ENCODE measurements at places on chromosomes 2 and 18.

DNA sequence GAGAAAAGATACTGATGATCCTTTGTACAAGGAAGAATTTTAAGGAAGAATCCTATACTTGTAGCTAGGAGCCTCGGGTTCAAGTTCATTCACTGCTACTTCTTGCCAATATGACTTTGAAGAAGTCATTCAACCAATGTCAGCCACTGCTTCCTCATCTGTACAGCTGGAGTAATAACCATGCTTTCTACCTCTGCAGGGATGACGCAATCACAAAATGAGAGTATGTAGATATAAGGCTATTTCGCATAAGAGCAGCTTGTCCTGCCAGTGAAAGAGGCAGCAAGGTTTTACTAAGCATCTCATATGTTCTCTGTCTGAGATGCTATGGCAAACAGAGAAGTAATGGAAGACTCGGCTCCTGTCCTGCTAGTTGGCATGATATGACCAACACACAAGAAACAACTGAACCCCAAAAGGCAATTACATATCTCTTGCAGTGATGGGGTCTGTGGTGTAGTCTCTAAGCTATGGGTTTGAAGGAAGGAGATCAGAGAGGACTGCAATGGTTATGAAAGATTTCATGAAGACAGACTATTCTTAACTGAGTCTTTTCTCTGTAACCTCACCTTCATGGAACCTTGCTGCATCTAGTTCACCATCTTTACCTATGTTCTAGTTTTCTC lies 9.2 kb downstream of the AAK1 start:
- no peak for DNase-seq

- no peak for DNase-seq
These were observed 133.6 kb downstream of the SP3 start for GRCh38 chr2:173831312-173832229.

- DNase-seq, result no peak
These were observed 90.4 kb upstream of the SLC35G4 start for GRCh38 chr18:11518788-11519685.

DNA sequence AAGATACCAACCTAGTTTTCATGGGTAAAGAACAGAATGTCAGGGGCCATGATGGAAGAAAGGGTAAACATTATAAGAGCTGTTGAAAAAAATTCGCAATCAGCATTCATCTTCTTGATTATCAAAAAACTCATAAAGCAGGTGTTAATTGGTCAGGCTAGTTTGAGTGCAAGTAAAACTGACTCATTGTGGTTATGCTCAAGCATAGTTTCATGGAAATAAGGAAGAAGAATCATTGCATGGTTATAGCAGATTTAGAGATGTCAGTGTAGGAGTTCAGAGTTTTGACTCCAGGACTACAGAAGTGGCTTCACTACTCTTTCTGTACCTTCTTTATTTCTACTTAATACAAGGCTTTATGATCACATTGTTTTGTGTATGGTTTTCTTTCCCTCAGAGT lies 26.9 kb upstream of the CDH19 start:
- DNase-seq, result no peak

DNA sequence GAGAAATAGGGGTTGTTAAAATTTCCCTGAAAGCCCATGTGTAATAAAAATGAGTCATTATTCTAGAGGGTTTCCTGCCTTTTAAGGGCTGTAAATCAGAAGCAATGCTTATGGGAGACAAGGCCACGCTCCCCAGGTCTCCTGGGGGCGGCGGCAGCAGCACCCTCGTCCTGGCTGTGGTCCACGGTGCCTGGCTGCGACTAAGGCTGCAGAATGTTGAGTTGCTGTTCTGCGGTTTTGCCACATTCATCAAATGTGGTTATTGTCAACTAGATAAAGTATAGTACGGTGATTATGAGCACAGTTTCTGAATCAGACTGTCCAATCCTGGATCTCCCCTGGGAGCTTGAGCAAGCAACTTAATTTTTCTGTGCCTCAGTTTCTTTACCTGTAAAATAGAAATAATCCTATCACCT lies 11.9 kb upstream of the AGFG1 start:
- no peak for DNase-seq

- DNase-seq, result no peak
These were observed 30.4 kb downstream of the RNF138 start for GRCh38 chr18:32122039-32122438.

DNA sequence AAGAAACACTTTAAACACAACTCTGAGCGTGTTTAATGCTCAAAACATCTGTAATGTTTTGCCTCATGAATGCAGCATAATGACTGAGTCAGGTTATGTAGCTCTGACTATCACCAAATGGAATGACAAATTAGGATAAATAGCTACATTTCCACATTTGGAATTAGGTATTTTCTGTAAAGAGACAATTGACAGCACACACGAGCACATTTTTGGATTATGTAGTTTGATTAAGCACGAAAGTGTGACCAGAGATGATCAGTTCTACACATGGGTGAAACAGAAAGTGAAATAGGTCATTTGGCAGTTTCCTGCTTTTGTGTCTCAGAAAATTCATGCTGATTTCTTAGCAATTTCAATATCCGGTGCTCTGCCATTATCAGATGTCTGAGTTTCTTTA lies 29.0 kb downstream of the LPIN1 start:
- DNase-seq, result no peak

DNA sequence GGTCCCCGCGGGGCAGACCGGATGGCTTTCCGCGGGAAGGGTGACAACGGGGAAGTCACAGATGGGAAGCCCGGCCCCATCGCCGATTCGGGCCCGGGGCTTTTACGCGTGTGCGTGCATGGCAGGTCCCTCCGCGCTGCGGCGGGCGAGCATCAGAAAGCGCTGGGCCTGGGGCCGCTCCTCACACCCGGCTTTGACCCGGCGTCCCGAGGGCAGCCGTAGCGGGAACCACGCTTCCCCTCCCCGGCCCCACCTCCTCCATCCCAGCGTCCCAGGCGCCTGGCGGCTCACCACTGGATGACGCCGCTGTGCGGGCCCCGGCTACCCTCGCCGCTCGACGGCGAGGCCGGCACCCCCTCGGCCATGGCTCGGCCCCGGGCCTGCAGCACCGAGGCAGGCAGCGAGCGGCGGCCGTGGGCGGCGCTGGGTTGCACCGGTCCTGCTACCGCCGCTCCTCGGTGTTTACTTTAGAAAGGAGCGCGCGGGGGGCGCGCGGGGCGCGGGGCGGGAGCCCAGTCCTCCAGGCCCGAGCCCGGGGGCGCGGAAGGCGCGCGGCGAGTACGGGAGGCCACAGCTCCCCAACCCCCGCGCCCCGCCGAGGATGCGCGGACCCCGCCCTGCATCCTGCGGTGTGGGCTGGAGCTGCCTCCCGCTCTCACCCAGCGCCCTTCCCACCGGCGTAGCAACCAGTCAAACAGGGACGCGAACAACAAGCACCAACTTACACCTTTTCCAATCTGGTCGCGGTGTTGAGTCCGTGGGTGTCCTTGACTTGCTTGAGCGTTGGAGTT lies 806 bp downstream of the RFX8 start:
- peak; percentile 21 for DNase-seq

DNA sequence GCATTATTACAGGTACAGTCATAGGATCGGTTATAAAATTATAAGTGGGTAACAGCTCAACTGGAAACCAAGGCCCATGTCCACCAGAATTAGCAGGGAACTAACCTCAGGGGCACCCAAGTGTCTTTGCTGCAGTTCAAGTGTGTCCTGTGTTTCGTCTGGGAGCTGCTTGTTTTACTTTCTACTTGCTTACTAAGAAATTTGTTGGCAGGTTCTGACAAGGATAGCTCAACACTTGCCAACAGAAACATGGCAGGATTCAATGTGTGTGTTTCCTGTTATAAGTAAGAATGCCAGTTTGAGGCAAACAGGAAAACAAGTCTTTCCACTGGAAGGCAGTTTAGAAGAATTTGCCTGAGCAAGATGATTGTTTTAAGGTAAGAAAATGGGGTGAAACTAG lies 104.5 kb downstream of the EPHA4 start:
- DNase-seq, result no peak

GRCh38 chr2:241777686-241778627 lies 1.3 kb downstream of the GAL3ST2 start:
- no peak for DNase-seq

DNA sequence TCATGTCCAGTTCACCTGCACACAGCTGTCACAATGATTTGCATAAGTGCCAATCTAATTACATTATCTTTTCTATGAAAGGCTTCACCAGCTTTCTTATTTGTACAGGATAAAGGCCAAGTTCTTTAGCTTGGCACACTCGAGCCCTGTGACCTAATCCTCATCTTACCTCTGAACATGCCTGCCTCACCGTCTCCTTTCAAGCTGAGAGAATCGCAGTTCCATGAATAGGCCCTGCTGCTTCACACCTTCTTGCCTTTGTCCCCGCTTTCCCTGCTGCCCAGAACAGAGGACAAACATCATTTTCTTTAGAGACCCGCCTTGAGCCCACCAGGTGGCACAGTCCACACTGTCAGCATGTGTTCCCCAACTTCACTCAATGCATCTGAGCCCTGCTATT lies 1094.7 kb downstream of the BCL11A start:
- no peak for DNase-seq

- no peak for DNase-seq
These were observed 11.7 kb downstream of the SH3YL1 start for GRCh38 chr2:252001-252602.

- DNase-seq, result peak; percentile 70
These were observed 179.0 kb downstream of the TRABD2A start for GRCh38 chr2:84701880-84702279.

GRCh38 chr18:32930695-32931301 lies 158.0 kb upstream of the KLHL14 start:
- peak; percentile 24 for DNase-seq

DNA sequence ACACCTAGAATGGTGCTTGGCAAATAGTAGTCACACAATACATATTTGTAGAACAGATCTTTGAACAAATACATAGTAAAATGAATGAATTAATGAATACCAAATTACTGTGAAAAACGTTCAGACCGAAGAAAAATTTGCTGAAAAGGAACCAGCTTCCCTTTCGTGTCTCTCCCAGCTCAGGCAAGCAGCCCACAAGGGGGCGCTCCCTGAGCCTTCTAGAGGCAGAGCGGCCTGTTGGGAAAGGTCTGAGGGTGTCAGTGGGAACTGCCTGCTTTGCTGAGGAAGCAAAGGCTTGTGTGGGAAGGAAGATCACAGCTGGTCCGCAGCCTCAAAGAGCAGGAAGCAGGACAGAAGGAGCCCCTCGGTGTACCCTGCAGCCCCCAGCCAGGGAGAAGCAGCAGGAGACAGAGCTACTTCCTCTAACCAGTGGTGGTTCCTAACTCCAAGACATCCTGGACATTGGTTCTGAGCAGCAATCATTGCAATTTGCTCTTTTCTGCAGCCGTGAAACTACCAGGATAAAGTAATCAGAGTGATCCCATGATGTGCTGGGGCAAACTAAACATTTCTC lies 231.1 kb downstream of the ANKRD30B start:
- DNase-seq, result no peak

GRCh38 chr2:20168048-20168726 lies 56.7 kb downstream of the SDC1 start:
- DNase-seq, result no peak

GRCh38 chr2:95333056-95333455 lies 35.9 kb downstream of the KCNIP3 start:
- DNase-seq, result no peak

- no peak for DNase-seq
These were observed 27.2 kb upstream of the KCNF1 start for GRCh38 chr2:10884574-10884975.

GRCh38 chr2:28594000-28594331 lies 98.1 kb downstream of the PLB1 start:
- DNase-seq, result no peak

DNA sequence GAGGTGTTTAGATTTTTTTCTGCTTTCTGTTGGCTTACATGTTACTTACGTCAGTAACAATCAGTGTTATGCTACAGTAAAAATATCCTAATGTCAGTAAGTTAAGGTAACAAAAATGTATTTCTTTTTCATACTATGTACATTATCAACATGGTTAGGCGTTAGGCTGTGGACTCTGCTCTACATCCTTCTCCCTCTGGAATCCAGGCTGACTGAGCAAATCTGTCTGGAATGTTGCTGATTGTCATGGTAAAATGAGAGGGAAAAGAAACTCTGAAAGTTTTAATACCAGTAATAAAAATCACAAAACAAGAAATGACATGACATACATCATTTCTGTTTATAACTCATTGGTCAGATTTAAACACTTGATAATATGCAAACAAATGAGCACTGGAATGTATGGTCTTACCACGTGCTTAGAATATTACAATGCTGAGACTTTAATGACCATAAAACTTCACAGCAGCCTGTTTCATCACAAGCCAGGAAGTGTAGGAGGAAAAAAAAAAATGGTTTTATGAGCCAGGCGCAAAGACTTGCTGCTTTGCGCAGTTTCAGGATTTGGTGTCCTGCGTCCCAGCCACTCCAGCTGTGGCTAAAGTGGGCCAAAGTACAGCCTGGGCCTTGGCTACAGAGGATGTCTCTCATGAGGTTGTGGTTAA lies 252.4 kb downstream of the FSIP2 start:
- no peak for DNase-seq

DNA sequence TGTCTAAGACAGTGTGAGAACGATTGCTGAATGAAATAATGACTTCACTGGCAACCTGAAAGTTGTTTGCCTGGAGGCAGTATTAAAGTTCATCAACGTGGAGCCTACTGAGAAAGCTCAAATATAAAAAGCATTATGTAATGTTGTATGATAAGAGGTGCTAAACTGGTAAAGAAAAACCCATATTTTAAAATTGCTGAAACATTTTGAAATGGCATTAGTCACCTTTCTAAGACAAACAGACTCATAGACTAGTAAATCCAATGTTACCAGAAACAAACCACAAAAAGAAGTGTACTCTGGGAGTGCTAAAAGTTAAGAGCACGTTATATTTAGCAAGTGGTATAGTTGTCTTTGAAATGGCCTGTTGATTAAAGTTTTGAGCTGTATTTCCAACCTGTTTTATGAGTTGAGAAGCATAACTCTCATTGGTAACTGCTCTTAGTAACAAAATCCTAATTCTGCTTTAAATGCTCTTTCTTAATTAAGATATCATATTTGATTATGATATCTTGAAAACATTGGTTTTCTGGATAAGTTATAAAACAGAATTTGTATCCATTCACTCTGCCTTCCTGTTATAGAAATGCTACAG lies 62.7 kb downstream of the CYP1B1 start:
- no peak for DNase-seq

GRCh38 chr2:181812106-181812743 lies 79.3 kb upstream of the ITPRID2 start:
- no peak for DNase-seq

DNA sequence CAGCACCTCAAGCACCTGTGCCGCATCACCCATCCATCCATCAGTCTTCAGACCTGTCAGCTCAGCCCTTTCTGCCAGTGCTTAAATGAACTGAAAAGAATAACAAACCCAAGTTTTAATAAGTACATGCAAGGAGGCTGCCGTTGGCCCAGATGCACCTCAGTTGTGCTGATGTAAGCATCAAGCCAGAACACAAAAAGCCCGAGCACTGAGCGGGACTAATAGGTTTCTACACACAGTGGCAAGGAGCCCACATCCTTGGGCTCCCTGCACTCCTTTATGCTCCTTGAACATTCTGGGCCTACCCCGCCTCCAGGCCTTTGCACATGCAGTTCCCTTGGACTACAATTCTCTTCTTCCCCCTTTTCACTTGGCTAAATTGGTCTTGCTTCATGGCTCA lies 165.6 kb downstream of the ALK start:
- DNase-seq, result no peak

Measured in amniotic stem cell (primary cell).